ENCODE measurements at places on chromosomes 6 and 20. TPM values are rescaled to one million over a fixed set of nuclear protein-coding genes. Genes with fewer than 3 reads are reported as not detected.

DNA sequence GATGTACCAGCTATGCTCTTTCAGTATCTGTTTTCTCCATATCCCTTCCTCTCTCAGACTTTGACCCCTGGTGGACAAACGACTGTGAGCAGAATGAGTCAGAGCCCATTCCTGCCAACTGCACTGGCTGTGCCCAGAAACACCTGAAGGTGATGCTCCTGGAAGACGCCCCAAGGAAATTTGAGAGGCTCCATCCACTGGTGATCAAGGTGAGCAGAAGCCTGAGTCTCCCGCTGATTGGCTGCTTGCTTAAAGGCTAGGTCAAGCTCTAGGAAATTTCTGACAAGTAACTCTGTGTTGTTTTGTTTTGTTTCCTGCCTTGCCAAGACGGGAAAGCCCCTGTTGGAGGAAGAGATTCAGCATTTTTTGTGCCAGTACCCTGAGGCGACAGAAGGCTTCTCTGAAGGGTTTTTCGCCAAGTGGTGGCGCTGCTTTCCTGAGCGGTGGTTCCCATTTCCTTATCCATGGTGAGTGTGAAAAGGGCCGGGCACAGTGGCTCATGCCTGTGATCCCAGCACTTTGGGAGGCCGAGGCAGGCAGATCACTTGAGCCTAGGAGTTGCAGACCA, 28.6 kb downstream of the C6orf89 start:
- DNase-seq = peak; percentile 37

- peak; percentile 11 for DNase-seq
Observed at GRCh38 chr20:3046677-3047462, 1.0 kb downstream of the MRPS26 start.

DNA sequence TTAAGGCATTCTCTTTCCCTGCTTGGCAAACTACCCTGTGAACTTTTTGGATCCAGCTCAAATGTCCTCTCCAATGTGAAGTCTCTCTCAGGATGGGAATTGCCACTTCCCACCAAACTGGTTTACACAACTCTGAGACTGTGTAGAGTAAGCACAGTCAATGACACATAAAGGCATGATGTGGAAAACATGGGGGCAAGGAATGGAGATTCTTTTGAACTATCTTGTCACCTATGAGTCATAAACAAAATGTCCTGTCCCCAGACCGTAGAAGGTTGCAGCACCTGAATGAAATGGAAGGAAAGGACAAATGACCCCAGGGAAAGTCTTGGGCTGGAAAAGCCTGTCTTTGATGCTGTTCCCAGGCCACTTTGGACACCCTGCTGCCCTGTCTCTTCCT, 11.0 kb upstream of the KIF13A start:
- no peak for DNase-seq

GRCh38 chr6:70225055-70225454, 77.8 kb downstream of the COL9A1 start:
- no peak for DNase-seq

DNA sequence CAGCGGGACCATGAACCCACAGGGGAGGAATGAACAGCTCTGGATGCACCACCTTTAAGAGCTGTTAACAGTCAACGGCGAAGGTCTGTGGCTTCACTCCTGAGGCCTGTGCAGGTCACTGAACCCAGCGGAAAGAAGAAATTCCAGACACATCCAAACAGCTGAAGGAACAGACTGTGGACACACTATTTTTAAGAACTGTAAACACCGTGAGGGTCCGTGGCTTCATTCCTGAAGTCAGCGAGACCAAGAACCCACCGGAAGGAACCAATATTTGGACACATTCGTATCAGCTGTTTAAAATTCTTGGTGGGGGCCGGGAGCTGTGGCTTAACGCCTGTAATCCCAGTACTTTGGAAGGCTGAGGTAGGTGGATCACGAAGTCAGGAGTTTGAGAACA, 5.4 kb upstream of the TMEM14B start:
- DNase-seq = no peak

DNA sequence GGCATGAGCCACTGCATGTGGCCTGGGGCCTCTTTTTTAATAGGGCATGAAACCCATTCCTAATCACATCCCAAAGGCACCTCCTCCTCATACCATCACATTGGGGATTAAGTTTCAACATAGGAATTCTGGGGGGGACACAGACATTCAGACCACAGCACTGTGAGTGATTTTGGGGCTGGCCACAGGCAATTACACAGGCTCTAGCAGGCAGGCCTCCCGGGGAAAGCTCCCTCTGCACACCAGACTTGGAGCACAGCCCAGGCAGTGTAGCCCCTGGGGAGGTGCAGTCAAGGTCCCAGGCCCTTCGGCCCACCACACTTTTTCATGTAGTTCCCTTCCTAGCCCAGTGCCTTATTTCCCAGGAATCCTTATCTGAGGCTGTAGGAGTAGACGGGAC, 5.5 kb downstream of the SFT2D1 start:
- DNase-seq = no peak

Gene HTR1B
- under 0.01 TPM for total RNA-seq

Gene DOK5
- 85.6 TPM for total RNA-seq

Gene NKX2-2
- not detected for total RNA-seq

Gene KIF25
- total RNA-seq = not detected

Gene SIM1
- total RNA-seq = under 0.01 TPM

Gene SIRPG
- total RNA-seq = not detected

Gene MYLK2
- total RNA-seq = not detected

Gene HLA-DQB1
- not detected for total RNA-seq
